WTC11 (cell line): ENCODE measurements at places on chromosomes 3 and 15.

DNA sequence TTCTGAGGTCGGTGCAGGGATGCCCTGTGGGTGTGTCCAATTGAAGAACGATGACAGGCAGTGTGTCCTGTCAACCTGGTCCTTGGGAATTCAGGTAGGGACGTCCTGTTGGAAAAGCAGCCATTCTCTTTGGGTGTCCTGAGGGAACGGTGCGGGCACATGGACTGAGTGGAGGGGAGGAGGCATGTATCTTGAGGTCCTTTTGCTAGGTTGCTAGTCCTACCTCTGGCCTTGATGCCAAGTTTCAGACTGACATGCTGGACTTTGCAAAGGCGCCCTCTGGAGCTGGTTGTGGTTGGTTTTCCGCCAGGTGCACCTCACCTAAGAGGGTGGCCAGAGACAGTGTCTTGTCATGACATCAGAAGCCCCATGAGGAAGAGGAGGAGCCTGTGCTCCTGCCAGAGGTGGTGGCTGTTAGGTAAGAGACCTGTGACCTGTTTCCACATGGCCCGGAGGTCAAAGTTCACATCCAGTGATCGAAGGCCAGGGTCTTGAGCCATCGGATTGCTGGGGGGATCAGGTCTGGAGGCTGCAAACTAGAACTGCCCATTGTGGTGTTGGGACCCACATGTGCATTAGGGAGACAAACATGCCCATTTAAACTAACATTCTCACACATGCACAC, 106.3 kb downstream of the SNRPN start:
- DNase-seq = no peak

DNA sequence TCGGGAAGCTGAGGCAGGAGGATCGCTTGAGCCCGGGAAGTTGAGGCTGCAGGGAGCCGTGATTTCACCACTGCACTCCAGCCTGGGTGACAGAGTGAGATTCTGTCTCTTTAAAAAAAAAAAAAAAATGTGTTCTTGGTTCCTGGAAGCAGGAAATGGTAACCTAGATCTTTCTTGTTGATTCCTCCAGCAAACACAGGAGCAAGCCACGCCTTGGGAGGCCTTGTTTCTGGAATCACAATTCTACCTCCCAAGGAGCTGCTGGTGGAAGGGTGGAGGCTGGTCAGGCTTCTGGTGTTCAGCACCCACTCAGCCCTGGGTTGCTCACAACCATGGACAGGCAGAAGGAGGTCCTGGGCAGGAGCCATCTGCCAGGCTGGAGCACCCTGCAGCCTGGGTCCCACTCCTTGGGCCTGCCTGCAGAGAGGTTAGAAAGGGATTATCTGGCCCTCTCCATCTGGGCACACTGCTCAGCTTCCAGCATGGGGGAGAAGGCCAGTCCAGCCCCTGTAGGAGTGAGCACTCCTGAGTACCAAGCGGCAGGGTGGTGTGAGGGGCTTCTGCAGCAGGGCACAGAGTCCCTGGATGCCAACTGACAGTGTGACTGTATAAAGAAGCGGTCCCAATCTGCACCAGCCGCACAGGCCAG, 65.6 kb downstream of the ABTB1 start:
- DNase-seq = no peak

- no peak for DNase-seq
These were observed 13.6 kb downstream of the PRR20G start for GRCh38 chr3:127274200-127274760.

DNA sequence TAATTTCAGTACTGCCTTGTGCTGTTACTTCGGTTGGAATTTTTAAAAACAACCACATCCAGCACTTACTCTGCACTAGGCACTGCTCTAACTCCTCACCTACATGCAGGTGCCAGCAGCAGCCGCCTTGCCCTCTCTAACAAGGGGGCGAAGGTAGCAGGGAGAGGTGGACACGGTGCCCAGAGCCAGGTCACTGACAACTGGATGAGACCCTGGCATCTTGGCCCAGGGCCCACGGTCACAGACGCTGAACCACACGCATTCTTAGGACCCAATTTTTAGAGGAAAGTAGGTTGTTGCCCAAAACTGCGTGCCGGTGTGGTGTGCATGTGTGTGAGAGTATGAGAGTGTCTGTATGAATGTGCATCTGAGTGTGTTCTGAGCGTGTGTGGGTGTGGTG, 63.4 kb upstream of the GATA2 start:
- no peak for DNase-seq

GRCh38 chr3:115922681-115923347, 299.5 kb downstream of the GAP43 start:
- peak; percentile 51 for DNase-seq
